Activated CD8-positive, alpha-beta memory T cell treated with anti-CD3 and anti-CD28 coated beads, Interleukin-2, amount 50 U/mL, for 4 hours (primary cell): ENCODE measurements at places on chromosomes 1 and 21.

GRCh38 chr1:99531578-99532275 is 114.2 kb upstream of the PALMD start:
- no peak for DNase-seq

- no peak for DNase-seq
Measured at GRCh38 chr1:184813528-184814089, 59.0 kb upstream of the EDEM3 start.

DNA sequence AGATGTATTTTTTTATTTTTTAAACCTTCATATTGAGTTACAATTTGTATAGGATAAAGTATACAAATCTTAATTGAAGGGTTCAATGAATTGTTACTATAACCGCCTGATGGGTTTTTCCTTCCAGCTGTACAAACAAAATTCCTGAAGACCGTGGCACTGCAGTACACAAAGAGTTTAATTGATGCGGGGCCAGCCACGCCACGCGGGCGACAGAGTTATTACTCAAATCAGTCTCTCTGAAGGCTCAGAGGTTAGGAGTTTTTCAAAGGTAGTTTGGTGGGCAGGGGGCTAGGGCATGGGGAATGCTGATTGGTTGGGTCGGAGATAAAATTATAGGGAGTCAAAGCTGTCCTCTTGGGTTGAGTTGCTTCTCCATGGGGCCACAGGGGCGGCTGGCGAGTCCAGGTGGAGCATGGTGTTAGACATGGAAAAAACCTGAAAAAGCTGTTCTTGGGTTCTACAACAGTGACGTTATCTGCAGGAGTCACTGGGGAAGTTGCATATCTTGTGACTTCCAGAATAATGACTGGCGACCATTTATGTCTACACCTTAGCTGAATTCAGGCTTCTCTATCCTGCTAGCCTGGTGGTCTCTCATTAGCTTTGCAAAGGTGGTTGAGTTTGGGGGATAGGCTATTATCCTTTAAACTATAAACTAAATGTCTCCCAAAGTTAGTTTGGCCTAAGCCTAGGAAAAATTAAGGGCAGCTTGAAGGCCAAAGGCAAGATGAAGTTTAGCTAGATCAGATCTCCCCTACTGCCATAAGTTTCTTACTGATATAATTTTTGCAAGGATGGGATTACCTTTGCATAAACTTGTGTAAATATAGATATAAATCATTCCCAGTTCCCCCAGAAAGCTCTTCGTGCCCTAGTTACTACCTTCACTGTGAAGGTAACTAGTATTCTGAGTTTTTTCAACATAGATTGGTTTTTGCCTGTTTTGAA is 13.0 kb upstream of the TMEM9 start:
- DNase-seq = no peak

DNA sequence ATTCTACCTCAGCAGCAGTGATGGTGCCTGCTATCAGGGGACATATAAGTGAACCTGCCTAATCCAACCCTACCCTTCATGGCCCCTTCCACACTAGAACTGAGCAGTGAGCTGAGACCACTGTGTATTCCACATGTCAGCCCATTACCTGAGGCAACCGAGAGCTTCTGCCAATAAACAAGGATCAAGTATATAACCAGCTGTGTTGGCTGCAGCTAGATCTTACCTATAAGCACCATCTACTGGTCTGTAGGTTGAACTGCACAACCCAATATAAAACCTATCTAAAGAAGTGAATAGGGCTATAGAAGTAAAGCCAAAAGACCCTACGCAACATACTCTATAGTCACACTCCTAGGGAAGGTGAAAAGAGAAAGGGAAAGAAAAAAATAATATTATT is 376.9 kb downstream of the HHIPL2 start:
- DNase-seq = no peak

- no peak for DNase-seq
Measured at GRCh38 chr1:216731562-216731961, 8.3 kb upstream of the ESRRG start.

DNA sequence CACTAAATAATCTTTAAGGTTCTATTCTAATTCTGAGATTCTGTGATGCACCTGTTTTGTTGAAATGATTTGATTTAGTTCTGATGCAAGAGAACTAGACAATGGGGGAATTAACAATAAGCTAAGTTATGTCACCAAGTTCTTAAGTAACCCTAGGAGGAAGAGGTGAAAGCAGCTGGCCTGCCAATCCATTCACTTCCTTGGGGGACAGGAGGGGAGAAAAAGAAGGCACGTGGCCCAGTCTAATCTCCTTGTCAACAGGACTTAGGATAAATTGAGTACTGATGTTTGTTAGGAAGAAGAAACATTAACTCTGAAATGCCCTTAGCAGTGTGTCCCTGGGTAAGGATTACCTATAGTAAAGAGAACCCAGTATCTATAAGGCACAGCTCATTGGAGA is 36.9 kb downstream of the TLCD4 start:
- no peak for DNase-seq

- no peak for DNase-seq
Measured at GRCh38 chr1:57889676-57890320, 465.9 kb upstream of the DAB1 start.

DNA sequence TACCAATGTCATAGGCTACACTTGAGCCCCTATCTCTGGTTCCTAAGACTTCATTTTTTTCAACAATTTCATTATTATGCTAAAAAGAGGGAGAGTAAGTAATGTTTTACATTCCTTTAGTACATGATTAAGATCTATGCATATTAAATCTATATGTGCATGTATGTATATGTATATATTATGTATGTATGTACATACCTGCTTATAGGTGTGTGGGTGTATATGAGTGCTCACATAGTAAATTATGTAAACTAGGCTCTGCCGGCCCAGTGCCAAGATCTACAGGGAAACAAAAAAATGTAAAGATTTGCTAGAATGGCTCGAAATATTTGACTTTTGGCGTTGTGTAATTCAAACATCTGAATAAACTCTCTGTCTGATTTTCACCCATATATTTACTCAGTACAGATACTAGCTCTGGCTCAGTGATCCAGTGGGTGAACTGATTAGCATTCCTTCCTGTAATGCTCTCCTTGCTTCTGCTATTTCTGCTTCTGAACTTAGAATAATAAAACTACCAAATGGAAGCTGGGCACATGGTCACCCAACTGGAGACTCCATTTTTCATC is 113.1 kb upstream of the FGGY start:
- no peak for DNase-seq

- DNase-seq = no peak
Measured at GRCh38 chr1:38896169-38896568, 14.8 kb upstream of the GJA9 start.

DNA sequence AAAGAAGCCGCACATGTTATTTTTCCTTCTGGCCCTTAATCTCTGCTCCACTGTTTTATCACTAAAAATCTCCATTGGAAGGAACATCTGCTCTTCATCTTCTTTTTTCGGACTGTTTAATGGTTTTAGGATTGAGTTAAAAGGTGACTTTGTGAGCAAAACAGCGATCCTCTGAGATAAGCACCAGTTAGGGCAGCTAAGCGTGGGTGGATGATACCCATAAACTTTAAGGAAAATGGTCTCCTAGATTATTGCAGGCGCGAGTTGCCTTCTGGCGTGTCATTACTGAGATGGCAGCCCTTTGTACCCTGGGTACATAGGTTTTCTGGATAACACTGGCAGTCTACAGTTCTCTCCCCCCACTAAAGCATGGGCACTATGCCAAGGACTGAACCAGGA is 44.0 kb upstream of the HMGB4 start:
- DNase-seq = no peak

- no peak for DNase-seq
Measured at GRCh38 chr1:20290624-20291597, at the start of gene VWA5B1. Gene VWA5B1 (plus strand): TSS chr1:20290875. CDS start chr1:20310602, 19,727 bp downstream.

- no peak for DNase-seq
Measured at GRCh38 chr21:26100573-26100972, 70.0 kb downstream of the APP start.

- DNase-seq = no peak
Measured at GRCh38 chr1:68745011-68745410, 248.1 kb upstream of the DEPDC1 start.

GRCh38 chr1:159931101-159931794 is 5.9 kb upstream of the TAGLN2 start:
- no peak for DNase-seq

DNA sequence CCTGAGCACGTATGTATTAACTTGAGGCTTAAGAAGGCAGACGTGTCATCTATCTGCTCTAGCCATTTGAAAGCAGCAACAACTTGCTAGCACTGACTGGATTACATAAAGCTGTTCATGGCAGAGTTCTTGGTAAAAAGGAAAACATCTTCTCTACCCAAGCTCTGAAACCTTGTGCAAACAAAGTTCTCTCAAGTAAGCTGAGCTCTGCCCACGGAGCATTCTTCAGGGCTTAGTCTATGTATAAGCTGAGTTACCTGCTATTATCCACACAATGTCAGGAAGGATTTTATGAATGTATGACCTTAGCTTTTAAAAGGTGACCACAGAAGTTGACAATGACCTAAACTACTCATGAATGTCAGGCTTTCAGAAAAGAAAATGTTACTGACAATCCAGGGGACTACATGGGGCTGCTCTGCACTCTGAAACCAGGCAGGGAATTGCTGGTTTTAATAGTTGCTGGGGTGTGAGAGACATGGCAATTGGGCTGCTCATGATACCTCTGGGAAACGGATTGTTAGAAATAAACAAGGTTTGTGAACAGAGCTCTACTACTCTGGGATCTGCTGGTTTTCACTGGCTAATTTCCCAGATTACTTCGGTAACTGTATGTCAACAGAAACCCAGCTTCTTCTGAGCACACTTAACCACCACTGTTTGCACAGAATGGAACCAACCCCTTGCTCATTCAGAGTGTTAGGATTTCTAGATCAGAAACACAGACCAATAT is 29.6 kb upstream of the CCN1 start:
- DNase-seq = no peak

- peak; percentile 14 for DNase-seq
Measured at GRCh38 chr1:31792116-31792515, 23.7 kb downstream of the SPOCD1 start.
